ENCODE measurements at places on chromosomes 12 and 14. TPM values are rescaled to one million over a fixed set of nuclear protein-coding genes. Genes with fewer than 3 reads are reported as not detected.

The FOXM1 gene
- polyA plus RNA-seq: 54.0 TPM

- DNase-seq: no peak
Measured at GRCh38 chr14:62126879-62127478, 364.8 kb downstream of the SNAPC1 start.

- no peak for DNase-seq
Measured at GRCh38 chr12:128627659-128628058, 196.1 kb downstream of the SLC15A4 start.

DNA sequence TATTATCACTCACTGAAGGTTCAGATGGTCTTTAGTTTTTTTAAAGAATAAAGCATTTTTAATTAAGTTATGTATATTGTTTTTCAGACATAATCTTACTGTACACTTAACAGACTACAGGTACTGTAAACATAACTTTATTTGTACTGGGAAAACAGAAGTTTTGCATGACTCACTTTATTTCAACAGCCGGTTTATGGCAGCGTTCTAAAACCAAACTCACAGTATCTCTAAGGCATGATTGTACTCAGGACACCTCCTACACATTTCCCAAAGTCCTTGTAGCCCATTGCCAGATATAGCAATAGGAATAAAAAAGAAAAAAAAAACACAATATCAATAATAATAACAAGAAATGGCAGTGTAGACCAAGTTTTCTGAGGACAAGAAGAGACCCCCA lies 1341.4 kb downstream of the FSCB start:
- no peak for DNase-seq

GRCh38 chr14:69711477-69711876 lies 55.5 kb upstream of the SRSF5 start:
- DNase-seq: no peak

All from left lung (tissue), 14 donors.